CD4-positive, alpha-beta memory T cell (primary cell): ENCODE measurements at places on chromosomes 11 and 22.

DNA sequence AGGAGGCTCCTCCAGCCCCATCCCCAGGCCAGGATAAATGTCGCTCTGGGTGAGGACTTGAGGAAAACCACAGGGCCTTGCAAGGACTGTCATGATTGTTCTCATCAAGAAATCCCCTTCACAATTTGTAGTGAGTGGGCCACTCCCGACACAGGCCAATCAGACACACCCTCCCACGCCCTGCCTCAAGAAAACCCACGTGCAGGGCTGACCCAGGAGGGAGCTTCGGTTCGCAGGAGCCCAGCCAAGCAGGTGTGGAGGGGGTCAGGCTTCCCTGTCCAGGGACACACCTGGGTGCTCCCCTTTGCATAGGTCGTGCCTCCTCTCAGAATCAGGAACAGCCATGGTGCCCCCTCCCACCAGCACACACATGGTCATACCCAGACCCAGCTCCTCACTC, 43.2 kb downstream of the SHANK2 start:
- DNase-seq, result no peak

- no peak for DNase-seq
Measured at GRCh38 chr22:49775867-49776511, 51.7 kb downstream of the BRD1 start.

DNA sequence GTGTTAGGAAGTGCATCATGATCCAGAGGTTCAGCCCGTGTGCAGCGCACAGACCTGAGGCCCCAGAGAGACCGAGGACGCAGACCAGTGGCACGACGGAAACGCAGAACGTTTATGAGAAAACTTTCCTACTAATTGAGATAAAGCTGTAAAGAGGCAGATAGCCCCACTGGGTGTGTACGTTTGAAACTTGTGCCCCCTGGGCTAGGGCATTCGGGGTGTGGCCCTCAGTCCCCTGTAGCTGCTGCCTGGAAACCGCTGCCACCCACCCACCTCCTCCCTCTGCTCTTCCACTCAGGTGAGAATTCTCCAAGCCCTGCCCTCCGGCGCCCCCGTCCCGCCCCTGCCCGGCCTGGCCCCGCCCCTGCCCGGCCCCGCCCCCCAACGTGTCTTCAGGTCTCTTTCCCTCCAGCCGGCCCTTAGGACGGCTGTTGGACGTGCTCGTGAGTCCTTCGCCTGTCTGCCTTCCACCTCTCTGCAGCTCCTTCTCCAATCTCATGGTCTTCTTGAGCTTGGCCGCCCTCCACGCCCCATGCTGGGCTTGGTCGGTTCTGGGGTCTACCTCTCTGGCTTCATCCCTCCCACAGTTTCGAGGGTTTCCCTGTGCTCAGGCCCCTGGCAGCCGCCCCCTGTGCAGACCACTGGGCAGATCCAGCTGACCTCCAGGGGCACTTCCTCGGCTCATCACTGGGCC, 12.1 kb downstream of the MAPK8IP2 start:
- DNase-seq, result no peak

- DNase-seq, result no peak
Measured at GRCh38 chr22:40857309-40857855, 434 bp downstream of the XPNPEP3 start.

GRCh38 chr11:91926965-91927364, 297.7 kb upstream of the FAT3 start:
- DNase-seq, result no peak

GRCh38 chr11:44559207-44559939, 6.1 kb upstream of the CD82 start:
- peak; percentile 17 for DNase-seq

GRCh38 chr11:12084256-12084655, 26.1 kb upstream of the MICAL2 start:
- no peak for DNase-seq

GRCh38 chr11:44267750-44268613, 42.0 kb downstream of the ALX4 start:
- DNase-seq, result no peak

DNA sequence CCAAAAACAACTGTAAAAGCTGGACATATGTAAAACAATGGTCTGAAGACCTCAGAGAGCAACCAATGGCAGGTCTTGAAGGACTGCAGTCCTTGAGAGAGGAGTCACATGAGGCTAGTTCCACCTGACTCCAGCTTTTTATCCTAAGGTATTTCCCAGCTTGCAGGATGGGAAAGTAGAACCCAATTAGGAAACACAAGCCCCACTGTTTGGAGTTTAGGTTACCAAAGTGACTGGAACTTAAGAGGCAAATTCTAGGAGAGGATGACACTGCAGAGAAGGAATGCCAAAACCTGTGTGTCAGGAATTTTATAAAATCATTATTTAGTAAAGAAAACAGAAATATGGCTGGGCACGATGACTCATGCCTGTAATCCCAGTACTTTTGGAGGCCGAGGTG, 18.4 kb downstream of the OR2AT4 start:
- no peak for DNase-seq

- DNase-seq, result no peak
Measured at GRCh38 chr11:128036556-128037093, 550.7 kb downstream of the ETS1 start.

DNA sequence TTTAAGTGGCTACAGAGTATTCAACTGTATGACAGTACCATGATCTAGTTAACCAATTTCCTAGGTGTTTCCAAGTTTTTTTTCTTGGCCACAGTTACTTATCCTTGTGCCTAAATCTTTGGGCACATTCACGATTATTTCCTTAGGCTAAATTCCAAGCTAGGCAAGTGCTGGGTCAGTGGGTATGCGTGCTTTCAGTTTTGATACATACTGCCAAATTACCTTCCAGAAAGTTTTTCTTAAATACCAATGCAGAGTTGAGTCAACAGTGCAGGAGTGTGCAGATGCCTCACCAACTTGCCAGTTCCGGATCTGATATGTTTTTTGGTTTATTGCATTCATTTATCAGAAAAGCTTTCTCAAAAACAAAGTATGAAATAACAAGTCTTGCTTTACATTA, 67.9 kb upstream of the OR4B1 start:
- no peak for DNase-seq

DNA sequence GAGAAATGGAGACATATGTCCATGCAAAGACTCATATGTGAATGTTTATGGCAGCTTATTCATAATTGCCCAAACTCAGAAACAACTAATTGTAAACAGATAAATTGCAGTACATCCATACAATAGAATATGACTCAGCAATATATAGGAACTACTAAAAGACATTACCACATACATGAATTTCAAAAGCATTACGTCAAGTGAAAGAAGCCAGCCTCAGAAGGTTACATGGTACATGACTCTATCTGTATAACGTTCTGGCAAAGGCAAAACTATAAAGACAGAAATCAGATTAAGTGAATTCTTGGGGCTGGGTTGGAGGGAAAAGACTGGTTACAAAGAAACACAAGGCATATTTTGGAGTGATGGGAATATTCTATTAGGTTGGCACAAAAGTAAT, 7.2 kb downstream of the KCTD21 start:
- DNase-seq, result no peak

DNA sequence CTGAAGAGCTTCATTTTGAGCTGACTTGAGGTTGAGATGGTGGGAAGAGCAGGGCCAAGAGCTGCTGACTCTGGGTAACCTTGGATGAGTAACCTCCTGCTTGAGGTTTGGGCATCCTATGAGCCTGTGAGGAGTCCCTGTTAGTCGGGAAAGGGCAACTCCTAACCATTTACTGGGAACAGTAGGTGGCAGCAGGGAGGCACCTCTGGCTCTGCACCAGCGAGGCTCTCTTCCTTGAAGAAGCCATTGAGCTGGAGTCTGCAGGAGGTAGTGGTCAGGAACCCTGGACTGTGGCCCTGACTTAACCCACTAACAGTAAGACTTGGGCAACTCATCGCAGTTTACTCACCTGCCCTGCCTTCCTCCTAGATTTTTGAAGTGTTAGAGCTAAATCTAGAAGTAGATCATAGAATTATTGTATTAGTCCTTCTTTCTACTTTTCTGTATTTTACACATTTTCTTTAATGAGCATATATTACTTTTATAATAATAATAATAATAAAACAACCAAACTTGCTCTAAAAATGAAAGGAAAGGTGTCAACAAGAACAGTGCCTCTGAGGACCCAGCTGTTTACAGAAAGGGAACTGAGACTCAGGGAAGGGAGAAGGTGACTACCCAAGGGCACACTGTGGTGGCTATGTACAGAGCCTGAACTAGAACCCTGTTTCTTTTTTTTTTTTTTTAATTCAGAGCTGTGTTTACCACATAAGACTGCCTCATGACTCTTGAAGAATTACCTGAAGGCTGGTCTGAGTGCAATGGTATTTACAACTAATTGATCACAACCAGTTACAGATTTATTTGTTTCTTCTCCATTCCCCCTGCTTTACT, 47.5 kb downstream of the MEI1 start:
- DNase-seq, result peak; percentile 66

DNA sequence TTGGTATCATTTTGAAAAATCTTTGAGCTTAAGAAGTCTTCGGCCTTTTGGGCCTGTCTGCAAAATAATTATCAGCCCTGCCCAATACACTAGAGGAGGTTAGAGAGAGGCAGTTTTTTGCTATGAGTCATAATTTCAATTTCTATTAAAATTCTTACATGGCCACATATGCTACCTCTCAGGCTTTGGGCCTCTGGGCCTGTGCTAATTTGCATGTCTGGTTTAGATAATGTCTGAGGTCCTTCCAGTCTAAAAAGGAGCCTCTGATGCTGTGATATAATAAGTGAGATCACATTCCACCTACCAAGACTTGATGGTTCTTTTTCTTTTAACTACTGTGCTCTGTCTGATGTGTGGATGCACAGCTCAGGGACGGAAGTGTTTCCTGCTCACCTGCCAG, 70.8 kb downstream of the KCNJ1 start:
- no peak for DNase-seq

DNA sequence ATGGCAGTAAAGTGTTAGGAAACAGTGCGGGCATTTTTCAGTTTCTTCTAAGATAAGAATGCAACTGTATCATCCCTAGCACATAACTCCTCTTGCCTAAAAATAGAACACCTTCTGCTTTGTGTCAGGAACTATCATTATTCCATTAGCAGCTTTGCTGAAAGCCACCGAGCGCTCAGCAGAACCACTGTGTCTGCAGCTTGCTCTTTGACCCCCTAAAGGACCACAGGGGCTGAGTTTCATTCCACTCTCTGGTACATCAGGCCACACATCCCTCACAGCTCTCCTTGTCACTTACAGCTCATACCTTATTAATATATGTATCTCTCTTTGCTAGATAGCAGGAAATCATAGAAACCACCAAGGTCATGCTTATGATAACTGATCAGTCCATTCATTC, 360.2 kb downstream of the KCNA4 start:
- DNase-seq, result no peak

GRCh38 chr11:107018902-107019493, 722 bp upstream of the GUCY1A2 start:
- no peak for DNase-seq

- no peak for DNase-seq
Measured at GRCh38 chr11:10955616-10956015, 97.8 kb upstream of the ZBED5 start.

DNA sequence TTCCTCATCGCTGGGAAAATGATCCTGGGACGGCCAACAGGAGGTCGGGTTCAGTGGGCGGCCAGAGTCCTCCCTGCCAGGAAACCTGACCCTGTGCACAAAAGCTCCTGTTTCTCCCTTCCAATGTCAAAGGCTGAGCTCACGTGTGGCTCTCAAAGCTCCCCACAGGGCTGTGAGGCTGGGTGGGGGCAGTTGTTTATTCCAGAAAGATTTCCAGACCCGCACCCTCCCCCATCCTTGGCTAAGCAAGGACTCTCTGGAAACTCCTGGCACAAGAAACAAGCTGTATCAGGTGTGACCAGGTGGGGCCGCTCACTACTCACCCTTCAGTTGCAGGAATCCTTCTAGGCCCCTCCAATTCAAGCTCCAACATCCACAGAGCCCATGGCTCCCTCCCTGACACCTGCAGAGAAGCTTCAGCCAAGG, 131.9 kb downstream of the SHANK2 start:
- DNase-seq, result no peak

DNA sequence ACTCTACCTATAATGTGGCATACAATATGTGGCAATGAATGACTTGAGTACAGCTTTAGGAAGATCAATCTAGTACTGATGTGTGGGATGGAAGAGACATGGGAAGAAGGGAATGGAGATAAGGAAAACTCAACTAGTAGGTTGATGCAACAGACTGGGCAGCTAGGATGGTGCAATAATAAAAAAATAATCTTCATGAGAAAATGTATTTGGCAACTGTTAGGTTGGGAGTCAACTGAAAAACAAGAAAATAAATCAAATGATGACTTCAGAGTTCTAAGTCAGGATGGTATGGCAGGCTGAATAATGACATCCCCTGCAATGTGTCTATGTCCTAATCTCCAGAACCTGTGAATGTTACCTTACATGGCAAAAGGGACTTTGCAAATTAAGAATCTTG, 236.8 kb upstream of the PITPNB start:
- no peak for DNase-seq

- no peak for DNase-seq
Measured at GRCh38 chr11:64705501-64705900, 17.5 kb downstream of the NRXN2 start.

DNA sequence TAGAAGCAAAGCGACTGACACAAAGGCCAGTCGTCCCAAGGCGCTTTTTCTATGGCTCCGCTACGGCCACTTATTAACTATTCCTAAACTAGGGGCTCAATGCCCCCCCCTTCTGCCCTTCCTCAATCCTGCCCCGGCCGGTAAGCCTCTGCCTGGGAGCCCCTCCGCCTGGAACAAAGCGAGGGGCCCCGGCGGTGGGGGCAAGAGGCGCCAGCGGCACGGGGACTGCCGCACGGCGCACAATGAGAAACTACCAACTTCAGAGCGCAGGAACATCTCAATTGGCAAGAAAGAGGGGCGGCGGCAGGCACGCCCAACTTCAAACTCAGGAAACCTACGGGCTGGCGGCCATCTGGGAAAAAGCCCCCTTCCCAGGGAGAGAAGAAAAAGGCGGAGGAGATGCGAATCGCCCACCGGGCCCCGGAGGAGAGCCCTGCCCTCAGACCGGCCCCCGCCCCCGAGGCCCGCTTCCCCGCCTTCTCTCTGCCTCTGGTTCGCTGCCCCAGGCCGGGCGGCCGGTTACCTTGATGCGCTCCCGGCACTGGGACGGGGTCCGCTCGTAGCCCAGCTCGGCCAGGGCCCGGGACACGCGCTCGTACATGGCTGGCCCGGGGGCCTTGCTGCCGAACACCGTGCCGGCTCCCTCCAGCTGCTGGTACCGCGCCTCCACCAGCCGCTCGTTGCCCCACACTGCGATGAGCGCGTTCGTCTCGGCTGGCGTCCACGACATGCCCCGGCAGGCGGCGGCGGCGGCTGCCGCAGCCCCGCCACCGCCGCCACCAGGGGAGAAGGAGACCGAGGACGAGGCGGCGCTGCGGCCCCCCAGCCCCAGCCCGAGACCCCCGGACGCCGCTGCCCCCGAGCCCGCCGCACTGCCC, 619 bp downstream of the MSANTD2 start:
- DNase-seq, result peak; percentile 43
